ENCODE measurements at places on chromosomes 1 and 21.

GRCh38 chr1:198977909-198978308 lies 339.1 kb downstream of the PTPRC start:
- DNase-seq = no peak

GRCh38 chr21:18244671-18245463 lies at the start of gene CHODL:
Gene CHODL (plus strand): TSS chr21:18244833. CDS start chr21:18245224, 391 bp downstream.
- DNase-seq = no peak

DNA sequence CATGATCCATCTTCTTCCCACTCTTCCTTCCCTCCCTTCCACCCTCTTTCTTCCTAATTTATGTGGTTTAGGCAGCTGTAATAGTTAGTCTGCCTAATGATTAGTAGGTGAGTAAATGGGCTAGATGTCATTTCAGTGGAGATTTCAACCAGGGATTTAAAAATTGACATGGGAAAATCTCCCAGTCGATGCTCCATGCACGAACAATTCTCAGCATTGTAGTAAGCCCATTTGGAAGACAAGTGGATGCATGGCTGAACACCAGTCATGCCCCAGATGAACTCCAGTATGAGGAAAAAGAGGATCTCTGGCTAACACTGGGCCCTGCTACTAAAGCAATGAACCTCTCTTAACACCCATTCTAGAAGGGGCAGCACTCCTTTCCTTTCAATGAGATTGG lies 25.3 kb downstream of the CHI3L2 start:
- DNase-seq = no peak

- DNase-seq = no peak
Measured at GRCh38 chr1:24737368-24738117, 7.7 kb upstream of the CLIC4 start.

- DNase-seq = peak; percentile 90
Measured at GRCh38 chr1:109399326-109399957, 1.7 kb upstream of the SORT1 start.

DNA sequence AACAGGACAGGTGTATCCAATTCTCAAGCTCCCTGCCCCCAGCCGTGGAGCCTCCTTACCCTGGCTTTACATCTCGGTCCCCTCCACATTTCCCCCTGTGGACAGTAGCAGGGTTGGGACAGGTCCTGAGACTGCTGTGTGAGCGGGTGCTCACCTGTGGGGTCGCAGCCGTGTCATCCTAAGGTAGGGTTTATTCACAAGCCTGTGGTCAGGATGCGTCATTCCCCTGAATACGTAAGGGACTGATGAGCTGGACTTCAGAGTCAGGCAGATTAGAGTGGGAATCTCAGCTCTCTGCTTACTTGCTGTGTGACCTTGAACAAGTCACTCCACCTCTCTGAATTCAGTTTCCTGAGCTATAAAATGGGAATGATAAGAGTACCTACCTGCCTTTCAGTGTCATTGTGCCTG lies 17.7 kb downstream of the ZNF362 start:
- DNase-seq = no peak

DNA sequence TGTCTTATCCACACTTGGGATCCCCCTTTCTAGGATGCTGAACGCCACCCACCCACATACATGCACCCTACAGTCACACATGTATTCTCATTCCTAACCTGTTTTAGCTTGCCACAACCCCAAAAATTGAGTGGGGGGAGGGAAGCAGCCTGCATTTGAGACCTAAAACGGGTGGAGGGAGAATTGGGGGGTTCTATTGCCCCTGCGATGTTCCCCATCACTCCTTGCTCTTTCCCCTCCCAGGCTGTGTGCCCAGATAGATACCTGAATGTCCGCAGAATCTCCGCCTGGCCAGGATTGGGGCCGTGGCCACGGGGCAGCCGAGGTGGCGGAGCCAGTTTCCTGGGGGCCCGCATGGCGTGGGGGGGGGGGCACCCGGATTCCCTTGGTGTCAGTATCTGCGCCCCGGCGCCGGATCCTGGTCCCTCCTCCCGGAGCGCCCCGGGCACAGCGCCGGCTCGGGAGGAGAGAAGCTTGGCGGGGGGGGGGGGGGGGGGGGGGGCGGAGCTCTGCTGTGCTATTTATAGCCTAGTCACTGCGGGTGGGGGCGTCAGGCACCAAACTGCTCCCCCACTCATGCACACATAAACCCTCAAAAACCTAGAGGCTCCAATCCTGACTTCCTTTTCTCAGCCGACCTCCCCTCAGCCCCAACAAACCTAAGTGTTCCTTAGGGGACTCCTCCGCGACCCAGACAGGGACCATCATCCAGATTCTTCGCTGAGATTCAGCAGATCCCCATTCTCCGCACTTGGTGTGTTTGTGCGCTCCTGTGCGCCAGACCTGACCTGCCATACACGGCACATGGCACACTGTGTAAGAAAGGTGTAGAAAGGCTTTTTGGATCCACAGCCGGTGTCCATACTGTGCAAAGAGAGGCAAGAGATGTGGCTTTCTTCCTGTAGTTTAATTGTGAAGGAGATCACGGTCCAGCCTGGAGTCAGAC lies 1.9 kb downstream of the ANKRD34A start:
- peak; percentile 77 for DNase-seq
